ENCODE measurements at places on chromosomes 5 and 9. TPM values are rescaled to one million over a fixed set of nuclear protein-coding genes. Genes with fewer than 3 reads are reported as not detected.

DNA sequence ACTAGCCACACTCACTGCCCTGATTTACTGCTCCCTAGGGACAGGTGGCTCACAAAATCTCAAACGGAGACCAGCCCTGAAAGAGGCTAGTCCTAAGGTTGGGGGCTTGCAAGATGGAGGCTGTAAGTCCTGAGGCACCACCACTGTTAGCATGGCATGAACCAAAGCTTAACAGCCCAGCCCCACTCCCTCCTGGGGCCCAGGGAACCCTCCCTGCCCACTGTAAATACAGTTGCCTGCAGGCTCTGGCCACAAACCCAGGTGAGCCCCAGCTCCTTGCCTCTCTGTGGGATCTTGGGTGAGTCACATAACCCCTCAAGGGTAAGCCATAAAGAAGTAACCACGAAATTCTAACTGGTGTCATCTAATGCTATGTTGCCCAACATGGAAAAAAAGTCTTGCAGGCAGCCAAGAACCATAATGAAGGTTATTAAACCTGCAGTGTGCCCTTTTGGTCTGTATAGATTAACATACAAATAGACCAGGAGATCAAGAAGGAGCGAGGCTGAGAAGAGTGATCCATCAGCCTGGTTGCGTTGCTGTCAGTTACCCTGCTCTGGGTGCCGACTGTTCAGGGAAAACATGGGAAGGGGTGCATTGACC, 1.7 kb upstream of the POMT1 start:
- DNase-seq: peak; percentile 20

The FAM200C gene
- total RNA-seq: 6.3 TPM

The DBH gene
- total RNA-seq: not detected

DNA sequence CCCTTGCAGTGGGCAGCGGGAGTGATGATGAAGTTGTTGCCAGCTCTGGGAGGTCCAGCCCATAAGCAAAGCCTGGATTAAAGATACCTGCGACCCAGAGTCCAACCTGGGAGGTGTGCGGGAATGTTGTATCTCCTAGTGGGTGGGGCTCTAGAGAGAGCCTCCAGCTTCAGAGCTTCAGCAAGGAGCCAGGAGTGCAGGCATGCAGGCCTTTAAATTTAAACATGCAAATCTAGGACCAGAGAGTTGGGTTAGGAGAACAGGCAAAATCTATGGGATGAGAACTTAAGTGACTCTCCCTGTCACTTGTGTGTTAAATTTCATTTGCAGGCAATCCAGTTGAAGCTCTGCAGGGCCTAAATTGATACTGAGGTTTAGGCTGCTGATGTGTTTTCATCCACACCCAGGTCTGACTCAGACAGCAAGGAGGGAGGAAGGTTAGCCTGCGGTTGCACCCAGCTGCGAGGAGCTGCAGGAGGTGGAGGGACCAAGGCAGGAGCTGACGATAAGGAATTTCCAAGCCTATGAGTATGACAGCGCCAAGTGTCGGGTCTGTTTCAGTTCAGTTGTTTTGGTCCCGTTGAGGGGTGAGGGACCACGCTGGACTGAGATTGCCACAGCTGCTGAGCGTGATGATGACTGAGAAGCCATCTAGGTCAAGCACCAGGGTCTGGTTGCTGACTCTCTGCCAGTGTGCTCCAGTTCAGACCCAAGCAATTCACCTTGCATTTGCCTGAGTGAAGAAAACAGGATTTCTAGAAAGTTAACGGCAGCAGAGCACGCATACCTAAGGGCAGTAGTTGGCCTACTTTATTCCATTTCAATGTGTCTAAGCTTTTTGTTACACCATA, 243.0 kb downstream of the ICE1 start:
- peak; percentile 88 for DNase-seq

- peak; percentile 49 for DNase-seq
Measured at GRCh38 chr5:138469540-138470321, 4.5 kb downstream of the EGR1 start.

GRCh38 chr5:9105851-9106250, 440.0 kb downstream of the SEMA5A start:
- no peak for DNase-seq

The GABRB2 gene
- total RNA-seq: not detected

- no peak for DNase-seq
Measured at GRCh38 chr5:128904805-128905567, 60.3 kb upstream of the SLC27A6 start.

- DNase-seq: peak; percentile 60
Measured at GRCh38 chr9:120931231-120932085, 4.9 kb upstream of the TRAF1 start.

DNA sequence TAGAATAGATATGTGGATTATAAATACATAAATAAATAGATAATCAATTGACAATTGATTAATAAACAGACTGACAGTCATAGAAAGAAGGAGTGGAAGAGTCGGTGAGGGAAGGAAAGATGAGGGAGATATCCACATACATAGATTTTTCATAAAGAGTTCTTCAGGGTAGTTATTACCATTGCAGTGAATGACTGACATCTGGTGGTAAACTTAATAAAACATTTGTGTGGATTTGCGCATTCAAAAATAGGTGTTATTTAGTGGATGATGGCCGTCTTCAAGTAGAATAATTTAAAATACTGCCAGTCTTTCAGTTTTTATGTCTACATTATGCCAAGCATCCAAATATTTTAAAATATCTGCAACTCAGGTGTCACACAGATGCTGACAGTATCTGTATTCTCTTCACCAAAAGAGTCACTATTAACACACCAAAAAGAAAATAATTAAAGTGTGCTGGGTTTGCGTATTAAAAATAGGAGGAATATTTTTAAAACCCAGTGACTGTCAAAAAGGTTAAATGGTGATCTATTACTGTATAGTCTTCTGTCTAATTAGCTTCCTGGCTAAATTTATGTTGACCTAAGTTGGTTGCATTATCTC, 78.8 kb downstream of the GIN1 start:
- no peak for DNase-seq

DNA sequence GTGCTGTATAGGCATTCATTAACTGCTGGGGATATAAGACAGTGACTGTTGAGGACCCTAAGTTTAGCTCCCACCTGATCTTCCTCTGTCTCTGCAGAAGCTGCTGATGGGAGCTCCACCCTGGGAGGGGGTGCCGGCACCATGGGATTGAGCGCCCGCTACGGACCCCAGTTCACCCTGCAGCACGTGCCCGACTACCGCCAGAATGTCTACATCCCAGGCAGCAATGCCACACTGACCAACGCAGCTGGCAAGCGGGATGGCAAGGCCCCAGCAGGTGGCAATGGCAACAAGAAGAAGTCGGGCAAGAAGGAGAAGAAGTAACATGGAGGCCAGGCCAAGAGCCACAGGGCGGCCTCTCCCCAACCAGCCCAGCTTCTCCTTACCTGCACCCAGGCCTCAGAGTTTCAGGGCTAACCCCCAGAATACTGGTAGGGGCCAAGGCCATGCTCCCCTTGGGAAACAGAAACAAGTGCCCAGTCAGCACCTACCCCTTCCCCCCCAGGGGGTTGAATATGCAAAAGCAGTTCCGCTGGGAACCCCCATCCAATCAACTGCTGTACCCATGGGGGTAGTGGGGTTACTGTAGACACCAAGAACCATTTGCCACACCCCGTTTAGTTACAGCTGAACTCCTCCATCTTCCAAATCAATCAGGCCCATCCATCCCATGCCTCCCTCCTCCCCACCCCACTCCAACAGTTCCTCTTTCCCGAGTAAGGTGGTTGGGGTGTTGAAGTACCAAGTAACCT, 22.1 kb downstream of the PCDHGC5 start:
- DNase-seq: no peak

The TRMO gene
- 16.1 TPM for total RNA-seq

The NEURL1B gene
- 10.1 TPM for total RNA-seq

GRCh38 chr5:89830691-89831090, 578.9 kb downstream of the CETN3 start:
- no peak for DNase-seq

GRCh38 chr5:67431191-67431590, 234.6 kb upstream of the CD180 start:
- DNase-seq: no peak

The DAPK1 gene
- 44.6 TPM for total RNA-seq

The INSL4 gene
- total RNA-seq: not detected

- no peak for DNase-seq
Measured at GRCh38 chr5:65012301-65012892, 243.7 kb downstream of the CWC27 start.

- no peak for DNase-seq
Measured at GRCh38 chr5:143893638-143894037, 81.7 kb downstream of the HMHB1 start.

GRCh38 chr9:2767800-2768677, 50.7 kb downstream of the KCNV2 start:
- DNase-seq: peak; percentile 11

GRCh38 chr5:72210888-72211678, 103.8 kb downstream of the MAP1B start:
- DNase-seq: peak; percentile 53

The SPINK4 gene
- total RNA-seq: not detected

- no peak for DNase-seq
Measured at GRCh38 chr5:114822436-114822835, 347.3 kb downstream of the TRIM36 start.
